ENCODE measurements at places on chromosomes 12 and 14.

GRCh38 chr14:95208598-95208997 lies 51.3 kb upstream of the DICER1 start:
- no peak overlapping the region for H3K4me3 ChIP-seq
- no peak overlapping the region for H3K27ac ChIP-seq
- no peaks in the 10 kb centered on the region for H3K27me3 ChIP-seq
- no peak for DNase-seq

DNA sequence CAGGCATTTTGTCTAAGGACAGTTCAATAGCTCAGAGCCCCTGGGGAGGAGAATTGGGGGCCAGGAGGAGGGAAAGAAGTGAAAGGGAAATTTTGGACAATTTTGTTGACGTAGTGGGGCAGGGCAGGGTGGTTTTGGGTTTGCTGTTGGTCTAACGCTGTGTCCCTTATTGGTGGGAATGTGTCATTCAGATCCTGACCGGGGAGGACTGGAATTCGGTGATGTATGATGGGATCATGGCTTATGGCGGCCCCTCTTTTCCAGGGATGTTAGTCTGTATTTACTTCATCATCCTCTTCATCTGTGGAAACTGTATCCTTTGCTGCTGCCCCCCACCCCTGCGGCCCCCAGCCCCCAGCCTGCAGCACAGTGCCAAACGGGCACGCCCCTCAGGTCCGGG lies 212.1 kb upstream of the FKBP4 start:
- H3K27ac ChIP-seq = no peak overlapping the region
- no peak for DNase-seq
- H3K4me3 ChIP-seq = no peak overlapping the region
- H3K4me1 ChIP-seq = peaks cover 6% of the 10 kb centered on the region

- H3K27ac ChIP-seq = no peak overlapping the region
- no peak overlapping the region for H3K4me3 ChIP-seq
- DNase-seq = no peak
- peaks cover 3% of the 10 kb centered on the region for H3K4me1 ChIP-seq
- H3K27me3 ChIP-seq = no peaks in the 10 kb centered on the region
These were observed 53.4 kb downstream of the LTBP2 start for GRCh38 chr14:74558655-74559054.

GRCh38 chr14:96194262-96194656 lies 10.4 kb upstream of the BDKRB2 start:
- H3K4me1 ChIP-seq = no peaks in the 10 kb centered on the region
- H3K27ac ChIP-seq = no peak overlapping the region
- H3K4me3 ChIP-seq = no peak overlapping the region
- no peaks in the 10 kb centered on the region for H3K36me3 ChIP-seq
- no peak for DNase-seq

GRCh38 chr14:76929927-76930326 lies 98.6 kb downstream of the IRF2BPL start:
- H3K4me1 ChIP-seq = peaks cover 3% of the 10 kb centered on the region
- no peaks in the 10 kb centered on the region for H3K27me3 ChIP-seq
- no peak for DNase-seq
- peak overlapping the region; percentile 53 for H3K27ac ChIP-seq
- H3K36me3 ChIP-seq = no peaks in the 10 kb centered on the region
- no peak overlapping the region for H3K4me3 ChIP-seq

- H3K27ac ChIP-seq = no peak overlapping the region
- H3K27me3 ChIP-seq = no peaks in the 10 kb centered on the region
- DNase-seq = no peak
- no peaks in the 10 kb centered on the region for H3K4me1 ChIP-seq
These were observed 419.9 kb downstream of the LRIG3 start for GRCh38 chr12:58500399-58500798.

DNA sequence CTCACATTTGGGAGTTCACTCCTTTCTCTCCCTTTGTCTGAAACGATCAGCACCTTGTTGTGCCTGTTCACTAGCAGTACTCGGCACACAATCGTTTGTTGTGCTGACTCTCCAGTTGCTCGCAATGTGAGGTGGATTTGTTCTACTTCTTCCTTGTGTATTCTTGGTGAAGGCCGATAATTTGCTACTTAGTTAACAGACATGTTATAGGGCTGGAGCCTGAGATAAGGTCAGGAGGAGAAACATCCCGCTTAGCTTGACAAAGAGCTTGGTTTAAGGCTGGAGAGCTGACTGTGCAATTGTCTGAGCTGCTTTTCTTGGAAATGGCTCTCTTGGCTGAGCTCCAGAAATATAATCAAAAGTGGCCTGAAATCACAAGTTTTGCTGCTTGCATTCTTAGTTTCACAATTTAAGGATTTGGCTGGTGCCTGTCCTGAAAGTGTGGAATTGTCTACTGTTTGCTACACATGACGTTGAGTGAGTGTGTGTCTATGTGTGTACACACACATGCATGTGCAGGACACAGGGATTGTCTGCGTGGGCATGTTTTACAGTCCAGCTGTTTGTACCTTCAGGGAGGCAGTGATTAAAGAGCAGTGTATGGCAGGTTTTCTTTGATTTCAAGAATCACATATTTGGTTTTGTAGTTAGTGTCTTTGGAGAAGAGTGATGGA lies 77.7 kb downstream of the ARF6 start:
- H3K4me1 ChIP-seq = peaks cover 51% of the 10 kb centered on the region
- no peak for DNase-seq
- H3K27ac ChIP-seq = peak overlapping the region; percentile 83
- no peaks in the 10 kb centered on the region for H3K27me3 ChIP-seq

GRCh38 chr14:89445273-89445973 lies 28.4 kb upstream of the FOXN3 start:
- H3K27me3 ChIP-seq = no peaks in the 10 kb centered on the region
- H3K4me1 ChIP-seq = no peaks in the 10 kb centered on the region
- DNase-seq = no peak
- no peak overlapping the region for H3K4me3 ChIP-seq
- H3K27ac ChIP-seq = no peak overlapping the region
- no peaks in the 10 kb centered on the region for H3K36me3 ChIP-seq

DNA sequence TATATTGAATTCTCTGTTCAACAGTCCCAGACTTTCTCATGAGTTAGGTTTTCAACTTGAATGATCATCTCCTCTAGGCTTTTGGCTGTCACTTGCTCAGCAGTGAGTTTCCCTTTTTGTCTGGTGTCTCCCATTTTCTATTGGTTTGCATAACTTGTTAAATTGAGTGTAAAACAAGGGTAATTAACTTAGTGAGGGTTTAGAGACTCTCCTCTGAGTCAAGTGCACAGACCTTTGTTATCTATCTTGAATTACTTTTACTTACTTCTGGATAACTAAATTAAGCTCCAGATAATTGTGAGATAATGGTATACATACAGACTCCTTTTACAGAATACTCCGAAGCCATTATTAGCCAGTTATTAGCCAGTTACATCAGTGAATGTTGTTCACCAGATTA lies 22.0 kb downstream of the MLXIP start:
- DNase-seq = no peak
- peaks cover 85% of the 10 kb centered on the region for H3K4me1 ChIP-seq
- H3K4me3 ChIP-seq = no peak overlapping the region
- no peaks in the 10 kb centered on the region for H3K27me3 ChIP-seq
- H3K36me3 ChIP-seq = no peaks in the 10 kb centered on the region
- no peak overlapping the region for H3K27ac ChIP-seq

- H3K27me3 ChIP-seq = peaks cover 11% of the 10 kb centered on the region
- DNase-seq = peak; percentile 16
- H3K4me3 ChIP-seq = no peak overlapping the region
These were observed 26.3 kb downstream of the ITGA7 start for GRCh38 chr12:55681142-55682077.

- no peak overlapping the region for H3K27ac ChIP-seq
- no peak overlapping the region for H3K4me3 ChIP-seq
- H3K4me1 ChIP-seq = no peaks in the 10 kb centered on the region
- no peaks in the 10 kb centered on the region for H3K36me3 ChIP-seq
These were observed 1292.1 kb upstream of the FLRT2 start for GRCh38 chr14:84237881-84238280.

GRCh38 chr12:21940549-21941505 lies at the start of gene ABCC9:
ABCC9 (minus strand) TSS chr12:21941426; CDS start chr12:21936674, 4,752 bp downstream.
- H3K4me1 ChIP-seq = no peaks in the 10 kb centered on the region
- peak within 1 kb of the TSS; percentile 72 for H3K27ac ChIP-seq
- H3K36me3 ChIP-seq = no peaks in the 10 kb centered on the region
- peak within 1 kb of the TSS; percentile 41 for H3K4me3 ChIP-seq

GRCh38 chr14:23182372-23183157 lies 895 bp downstream of the SLC7A8 start:
- H3K27me3 ChIP-seq = no peaks in the 10 kb centered on the region
- H3K4me3 ChIP-seq = peak overlapping the region; percentile 51
- peaks cover 27% of the 10 kb centered on the region for H3K4me1 ChIP-seq
- H3K27ac ChIP-seq = peak overlapping the region; percentile 5
